Amniotic stem cell (primary cell): ENCODE measurements at places on chromosomes 3 and 15.
A peak's percentile ranks its signal among the peaks of the same experiment; 100 is the strongest.

GRCh38 chr3:177529716-177530335 lies 332.5 kb upstream of the TBL1XR1 start:
- no peak for DNase-seq

DNA sequence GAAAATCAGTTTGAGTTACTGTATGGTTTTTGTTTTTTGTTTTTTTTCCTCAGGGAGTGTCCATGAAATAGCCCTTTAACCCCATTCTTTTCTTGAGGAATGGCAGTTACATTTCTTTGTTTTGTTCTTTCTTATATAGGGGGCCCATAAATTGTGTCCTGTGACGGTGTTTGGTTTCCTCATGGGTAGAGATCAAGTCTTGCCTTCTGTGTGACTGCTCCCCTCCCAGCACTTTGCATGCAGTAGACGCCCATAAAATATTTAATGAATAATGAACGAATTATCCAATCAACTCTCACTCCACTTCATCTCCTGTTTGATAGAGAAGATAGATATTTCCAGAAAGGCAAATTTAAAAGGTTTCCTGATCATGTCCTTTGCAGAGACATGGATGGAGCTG lies 78.1 kb downstream of the CADPS start:
- DNase-seq: no peak

- DNase-seq: peak; percentile 41
Observed at GRCh38 chr3:168034152-168034928, 61.4 kb downstream of the GOLIM4 start.

GRCh38 chr3:94965867-94966475 lies 903.1 kb downstream of the NSUN3 start:
- no peak for DNase-seq

GRCh38 chr3:196047391-196048030 lies 34.4 kb downstream of the TFRC start:
- DNase-seq: no peak

- no peak for DNase-seq
Observed at GRCh38 chr3:142019794-142020320, 129.5 kb downstream of the TFDP2 start.

GRCh38 chr3:10393514-10393913 lies 72.6 kb upstream of the SEC13 start:
- DNase-seq: no peak

DNA sequence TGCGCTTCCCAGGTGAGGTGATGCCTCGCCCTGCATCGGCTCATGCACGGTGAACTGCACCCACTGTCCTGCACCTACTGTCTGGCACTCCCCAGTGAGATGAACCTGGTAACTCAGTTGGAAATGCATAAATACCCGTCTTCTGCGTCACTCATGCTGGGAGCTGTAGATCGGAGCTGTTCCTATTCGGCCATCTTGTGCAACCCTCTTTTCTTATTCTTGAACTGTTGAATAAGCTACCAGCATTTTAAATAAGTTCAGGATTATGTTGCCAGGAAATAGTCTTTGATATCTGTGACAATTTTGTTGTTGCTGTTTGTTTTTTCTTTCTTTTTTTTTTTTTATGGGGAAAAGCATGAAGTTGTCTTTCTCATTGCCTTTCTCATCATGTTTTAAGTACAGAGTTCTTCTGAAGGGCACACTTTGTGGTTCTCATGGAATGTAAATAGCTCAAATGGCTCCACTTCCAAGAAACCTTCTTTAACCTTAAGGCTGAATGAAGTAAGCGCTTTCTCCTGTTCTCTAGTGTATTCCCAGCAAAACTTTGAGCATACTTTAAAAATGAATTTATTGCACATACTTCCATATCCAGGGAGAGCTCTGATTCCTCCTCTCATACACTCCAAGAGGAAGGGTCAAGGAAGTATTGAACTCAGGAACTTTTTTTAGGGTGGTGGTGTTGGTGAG lies 468.0 kb upstream of the TBL1XR1 start:
- DNase-seq: no peak

DNA sequence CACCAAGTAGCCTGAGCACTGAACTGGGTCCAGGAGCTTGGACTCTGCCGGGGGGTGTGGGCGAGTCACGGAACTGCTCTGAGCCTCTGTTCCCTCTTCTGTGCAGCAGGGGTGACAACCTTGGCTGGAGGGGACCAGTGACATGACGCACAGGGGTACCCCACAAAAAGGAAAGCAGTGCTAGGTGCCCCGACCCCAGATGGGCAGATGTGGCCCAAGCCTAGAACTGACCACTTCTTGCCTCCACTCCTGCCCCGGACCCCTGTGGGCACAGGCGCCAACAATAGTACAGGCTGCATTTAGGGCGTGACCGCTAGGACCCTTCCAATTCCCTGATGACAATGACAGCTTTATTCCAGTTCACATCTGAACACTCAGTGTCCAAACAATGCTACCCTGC lies 255.9 kb upstream of the LYSMD4 start:
- DNase-seq: no peak

DNA sequence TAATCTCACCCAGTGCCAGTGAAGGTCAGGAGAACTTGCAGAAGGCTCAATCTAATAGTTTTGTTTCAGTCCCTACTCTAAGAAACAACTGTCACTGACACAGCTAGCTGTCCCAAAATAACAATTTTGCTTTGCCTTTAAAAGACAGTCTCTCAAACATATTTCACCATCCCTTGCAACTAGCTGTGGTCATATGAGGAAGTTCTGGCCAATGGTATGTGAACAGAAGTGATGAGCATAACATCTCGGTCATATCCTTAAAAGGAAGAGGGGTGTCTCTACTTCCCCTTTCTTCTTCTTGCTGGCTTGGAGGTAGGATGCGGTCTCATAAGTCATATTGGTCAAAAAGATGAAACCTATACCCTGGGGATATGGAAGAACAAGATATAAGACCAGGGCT lies 198.1 kb downstream of the NEK10 start:
- DNase-seq: no peak

- DNase-seq: no peak
Observed at GRCh38 chr3:64890006-64890405, 202.2 kb upstream of the ADAMTS9 start.
